ENCODE measurements at places on chromosomes 5 and 9.

GRCh38 chr9:124818431-124819281, 34.6 kb upstream of the WDR38 start:
- DNase-seq, result no peak

- no peak for DNase-seq
Observed at GRCh38 chr5:37738865-37739488, 100.9 kb downstream of the GDNF start.

GRCh38 chr9:124363326-124364096, 51.7 kb downstream of the PSMB7 start:
- no peak for DNase-seq

DNA sequence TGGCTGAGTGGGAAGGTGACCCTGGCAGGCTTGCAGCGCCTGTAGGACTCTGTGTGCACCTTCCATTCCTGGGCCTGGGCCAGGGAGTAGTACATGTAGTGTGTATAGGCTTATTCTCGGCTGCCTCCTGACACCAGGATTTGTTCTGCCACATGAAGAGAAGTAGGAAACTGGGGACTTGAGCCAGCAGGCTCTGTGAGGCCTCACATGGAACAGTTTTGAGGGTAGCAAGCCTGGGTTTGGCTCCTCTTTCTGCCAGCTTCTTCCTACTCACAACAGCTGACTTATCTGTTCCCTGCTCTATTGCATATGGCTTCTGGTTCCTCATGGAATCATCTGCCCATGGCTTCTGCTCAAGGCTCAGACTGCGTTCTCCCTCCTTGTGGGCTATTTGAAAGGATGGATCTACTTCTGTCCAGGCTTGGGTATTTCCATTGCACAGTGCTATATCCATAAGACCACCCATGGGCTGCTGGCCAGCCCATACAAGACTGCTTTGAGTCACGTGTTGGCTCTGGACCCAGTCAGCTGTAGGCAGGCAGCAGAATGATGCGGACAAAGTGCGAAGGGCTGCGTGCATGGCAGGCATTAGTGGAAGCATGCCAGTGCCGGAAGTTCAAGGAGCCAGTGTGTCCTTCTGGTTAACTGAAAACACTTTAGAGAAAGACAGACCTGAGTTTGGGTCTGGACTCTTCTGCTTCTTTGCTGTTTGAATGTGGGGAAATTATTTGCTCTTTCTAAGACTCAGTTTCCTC, 11.0 kb upstream of the INSYN2B start:
- no peak for DNase-seq

- no peak for DNase-seq
Observed at GRCh38 chr5:159764283-159765134, 151.8 kb upstream of the ADRA1B start.

GRCh38 chr5:6408260-6408596, 29.9 kb upstream of the MED10 start:
- DNase-seq, result no peak

- DNase-seq, result no peak
Observed at GRCh38 chr5:53785924-53786323, 225.5 kb downstream of the NDUFS4 start.

DNA sequence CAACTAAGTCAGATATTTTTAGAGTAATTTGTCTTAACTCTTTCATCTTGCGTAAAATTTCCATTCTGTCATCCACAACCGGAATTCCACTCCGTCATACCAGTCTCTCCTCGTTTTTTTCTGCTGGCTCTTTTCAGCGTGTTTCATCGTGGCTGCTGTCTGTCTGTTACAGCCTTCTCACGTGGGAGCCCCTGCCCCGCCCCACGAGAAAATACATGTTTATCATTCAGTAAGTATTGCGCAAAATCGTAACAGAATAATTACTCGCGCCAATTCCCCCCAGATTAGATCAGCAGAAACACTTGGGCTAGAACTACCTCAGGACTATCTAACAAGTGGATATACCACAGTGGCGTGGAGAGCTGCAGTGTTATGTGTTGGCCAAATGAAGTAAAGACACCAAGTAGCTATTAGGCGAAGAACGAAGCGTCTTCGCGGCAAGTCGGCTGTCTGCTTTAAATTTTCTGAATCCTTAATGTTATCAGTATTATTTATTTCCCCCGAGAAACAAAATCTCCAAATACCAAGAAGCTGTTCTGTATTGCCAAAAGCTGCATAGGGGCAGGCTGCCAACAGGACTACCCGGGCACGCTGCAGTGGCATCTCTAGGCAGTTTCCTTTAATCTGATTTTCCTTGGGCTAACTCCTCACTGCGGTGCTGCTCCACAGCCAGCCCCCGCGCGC, 566 bp upstream of the FOCAD start:
- peak; percentile 38 for DNase-seq

GRCh38 chr9:124248066-124248465, 9.7 kb upstream of the NEK6 start:
- no peak for DNase-seq

DNA sequence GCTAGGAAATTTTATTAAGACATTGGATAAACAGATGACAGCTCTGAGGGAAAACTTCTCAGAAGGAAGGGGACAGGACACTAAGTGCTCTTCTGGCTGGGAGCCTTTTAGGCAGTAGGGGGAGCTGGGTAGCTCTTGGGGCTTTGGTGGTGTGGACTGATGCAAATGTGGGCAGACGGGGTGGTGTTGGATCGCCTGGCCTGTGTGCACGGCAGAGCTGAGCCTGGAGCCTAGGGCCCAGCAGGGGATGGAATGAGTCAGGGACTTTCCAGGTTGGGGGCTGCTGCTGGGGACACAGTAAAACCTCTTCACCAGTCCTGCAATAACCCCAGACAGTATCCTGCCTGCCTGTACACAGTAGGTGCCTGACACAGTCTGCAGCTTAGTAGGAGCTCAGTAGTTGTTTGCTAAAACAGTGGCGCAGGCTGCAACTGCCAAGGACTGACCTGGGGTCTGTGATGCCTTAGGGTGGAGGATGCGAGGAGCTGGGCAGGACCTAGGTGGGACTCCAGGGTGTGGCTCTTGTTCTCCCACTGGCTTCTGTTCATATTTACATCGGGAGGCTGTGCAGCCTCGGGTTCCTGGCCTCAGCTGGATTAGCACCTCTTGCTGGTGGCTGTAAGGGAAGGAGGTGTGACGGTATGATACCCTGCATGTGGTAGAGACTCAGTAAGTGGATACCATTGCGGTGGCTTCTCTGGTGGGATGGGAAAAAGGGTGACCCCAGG, 83.8 kb downstream of the DAB2IP start:
- no peak for DNase-seq

- DNase-seq, result peak; percentile 87
Observed at GRCh38 chr9:33197279-33198152, 30.4 kb upstream of the B4GALT1 start.

DNA sequence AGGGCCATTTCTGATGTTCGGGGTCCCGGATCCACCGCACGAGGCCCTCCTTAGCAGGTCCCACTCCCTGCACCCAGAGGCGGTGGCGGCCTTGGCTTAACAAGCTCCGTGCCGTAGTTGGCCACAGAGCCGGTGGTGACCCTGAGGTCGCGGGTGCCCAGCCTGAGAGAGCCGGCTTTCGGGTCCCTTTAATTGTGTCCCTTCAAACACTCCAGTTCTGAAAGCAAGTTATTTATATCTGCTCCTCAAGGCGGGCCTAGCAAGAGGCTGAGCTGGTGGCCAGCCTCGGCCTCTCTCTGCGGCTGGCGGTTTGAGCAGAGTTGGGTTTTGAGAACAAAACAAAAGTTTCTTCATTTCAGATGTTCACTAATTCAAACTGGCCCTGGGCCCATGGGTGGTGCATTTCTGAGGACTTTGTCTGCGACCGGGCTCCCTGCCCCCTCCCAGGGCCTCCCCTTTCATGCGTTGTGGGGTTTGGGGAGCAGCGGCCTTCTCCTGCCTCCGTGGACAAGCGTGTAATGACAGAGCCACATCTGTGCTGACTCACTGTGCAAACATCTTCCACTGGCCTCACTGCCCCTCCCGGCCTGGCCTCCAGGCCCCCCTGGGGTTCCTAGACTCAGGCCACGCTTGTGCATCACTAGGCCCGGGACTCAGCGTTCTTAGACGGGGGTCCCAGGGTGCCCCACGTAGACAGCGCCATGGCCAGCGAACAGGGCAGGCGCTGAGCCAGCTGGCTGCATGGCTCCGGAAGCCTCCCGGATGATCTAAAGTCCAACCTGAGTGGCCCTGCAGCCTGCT, 49.4 kb upstream of the COL5A1 start:
- DNase-seq, result peak; percentile 84

DNA sequence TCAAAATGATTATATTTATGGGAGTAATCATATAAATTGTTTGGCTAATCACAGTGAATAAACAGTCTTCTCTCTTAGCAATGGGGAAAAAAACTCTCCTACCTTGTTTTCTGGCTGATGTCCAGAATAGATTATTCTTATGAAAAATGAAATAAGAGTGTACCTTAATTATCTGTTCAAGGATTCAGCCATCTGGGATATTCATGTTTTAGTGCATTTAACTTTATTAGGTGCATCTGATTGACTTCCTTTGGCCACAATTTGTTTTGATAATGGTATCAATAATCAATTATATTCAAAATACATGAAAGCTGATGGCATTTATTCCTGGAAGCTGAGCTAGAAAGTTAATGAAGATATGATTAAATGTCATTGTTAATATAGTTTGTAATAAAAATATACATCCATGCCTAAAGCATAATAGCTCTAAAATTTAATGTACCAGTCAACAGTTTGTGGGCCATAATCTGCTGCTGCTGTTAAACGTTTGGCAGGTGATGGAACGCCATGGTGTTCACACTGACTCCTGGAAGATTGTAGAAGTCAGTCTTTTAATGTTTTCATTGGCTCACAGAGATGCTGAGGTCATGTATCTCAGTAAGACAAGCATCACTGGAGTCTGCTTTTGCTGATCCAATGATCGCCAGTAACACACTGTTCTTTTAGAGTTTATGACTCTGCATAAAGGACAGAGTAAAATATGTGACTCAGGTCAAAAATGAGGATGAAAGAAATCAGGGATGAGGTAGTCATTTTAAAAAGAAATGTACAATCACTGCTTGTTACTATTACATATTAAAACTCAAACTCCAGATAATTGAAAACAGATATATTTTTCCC, 105.8 kb downstream of the ISL1 start:
- DNase-seq, result no peak

GRCh38 chr5:140259500-140259899, 43.4 kb downstream of the PFDN1 start:
- DNase-seq, result no peak

DNA sequence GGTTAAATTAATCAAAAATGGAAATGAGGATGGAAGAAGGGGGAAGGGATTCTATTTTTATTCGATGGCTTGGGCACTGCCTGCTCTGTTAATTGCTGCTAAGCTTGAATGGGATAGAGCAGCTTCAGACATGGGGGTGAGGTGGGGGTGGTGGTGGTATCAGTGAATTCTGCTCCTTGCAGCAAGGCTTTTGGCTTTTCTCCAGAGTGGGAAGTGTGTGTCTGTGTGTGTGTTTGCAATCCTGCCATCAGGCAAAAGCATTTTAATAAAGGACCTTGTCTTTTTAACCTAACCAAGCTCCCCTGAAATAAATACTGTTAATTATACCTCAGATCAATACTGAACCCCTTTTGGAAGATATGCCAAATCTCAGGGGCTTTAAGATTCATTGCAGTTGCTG, 110.9 kb upstream of the GPR151 start:
- DNase-seq, result no peak

DNA sequence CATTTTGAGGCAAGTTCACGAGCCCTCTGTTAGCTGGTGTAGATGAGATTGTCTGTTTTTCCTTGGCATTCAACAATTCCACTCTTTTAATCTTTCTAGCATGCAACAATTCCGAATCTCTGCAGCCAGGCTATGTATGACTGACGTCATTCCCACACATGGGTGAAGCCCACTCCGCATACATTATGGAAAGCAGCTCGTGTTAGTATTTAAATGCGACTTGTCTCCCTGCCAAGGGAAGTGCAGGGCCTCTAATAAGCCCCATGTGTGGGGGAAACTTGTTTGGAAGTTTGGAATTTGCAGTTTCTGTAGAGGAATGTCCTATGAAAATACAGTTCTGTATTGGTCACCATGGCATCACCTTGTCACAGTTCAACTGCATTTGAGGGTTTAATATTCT, 146.0 kb upstream of the FBXL7 start:
- peak; percentile 31 for DNase-seq

DNA sequence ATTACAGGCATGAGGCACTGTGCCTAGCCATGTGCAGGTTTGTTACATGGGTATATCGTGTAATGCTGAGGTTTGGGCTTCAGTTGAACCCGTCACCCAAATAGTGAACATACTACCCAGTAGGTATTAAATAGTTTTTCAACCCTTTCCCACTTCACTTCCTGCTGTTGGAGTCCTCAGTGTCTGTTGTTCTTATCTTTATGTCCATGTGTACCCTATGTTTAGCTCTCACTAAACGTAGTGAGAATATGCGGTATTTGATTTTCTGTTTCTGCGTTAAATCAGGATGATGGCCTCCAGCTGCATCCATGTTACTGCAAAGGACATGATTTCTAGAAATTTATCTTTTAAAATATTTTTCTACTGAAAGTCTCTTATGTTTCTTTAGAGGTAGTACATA, 17.8 kb downstream of the MTREX start:
- DNase-seq, result no peak

DNA sequence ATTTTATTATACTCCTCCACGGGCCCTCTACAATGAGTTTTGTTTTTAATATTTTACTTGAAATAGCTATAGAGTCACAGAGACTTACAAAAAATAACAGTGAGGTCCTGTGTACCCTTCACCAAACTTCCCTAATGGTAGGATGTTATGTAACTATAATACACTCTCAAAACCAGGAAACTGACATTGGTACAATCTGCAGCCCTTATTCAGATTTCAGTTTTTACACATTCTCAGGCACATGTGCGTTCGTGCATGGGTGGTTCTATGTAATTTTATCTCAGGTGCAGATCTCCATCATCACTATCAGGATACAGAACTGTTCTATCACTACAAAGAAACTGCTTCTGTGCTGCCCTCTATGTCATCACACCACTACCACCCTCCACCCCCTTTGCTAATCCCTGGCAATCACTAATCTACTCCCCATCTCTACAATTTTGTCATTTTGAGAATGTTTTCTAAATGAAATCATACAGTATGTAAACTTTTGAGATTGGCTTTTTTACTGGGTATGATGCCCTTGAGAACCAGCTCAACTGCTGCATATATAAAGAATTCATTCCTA, 16.4 kb downstream of the RAB14 start:
- no peak for DNase-seq

GRCh38 chr9:35835766-35836165, 6.7 kb downstream of the TMEM8B start:
- DNase-seq, result no peak

DNA sequence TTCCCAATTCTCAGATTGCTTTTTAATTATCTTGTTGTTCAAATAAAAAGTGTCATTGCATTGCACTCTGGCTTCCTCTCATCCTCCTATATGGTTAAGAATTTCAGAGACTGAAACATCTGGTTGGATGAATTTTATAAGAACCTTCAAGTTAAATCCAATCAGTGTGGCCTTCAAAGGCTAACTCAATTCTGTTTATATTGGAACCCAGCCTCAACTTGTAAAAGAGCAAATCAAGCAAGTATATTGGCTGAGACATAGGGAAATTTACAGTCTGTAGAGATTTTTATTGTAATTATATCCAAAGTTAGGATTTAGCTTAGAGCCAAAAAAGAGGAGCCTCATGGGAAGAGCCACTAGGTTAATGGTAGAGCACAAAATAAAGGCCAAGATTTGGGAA, 159.9 kb upstream of the FER start:
- no peak for DNase-seq

Measured in right hindlimb (tissue), 1 donor.